ENCODE measurements at places on chromosomes 7 and 10. TPM values are rescaled to one million over a fixed set of nuclear protein-coding genes. Genes with fewer than 3 reads are reported as not detected.

- H3K36me3 ChIP-seq, result no peaks in the 10 kb centered on the region
- H3K4me1 ChIP-seq, result peaks cover 32% of the 10 kb centered on the region
- peak overlapping the region; percentile 77 for H3K27ac ChIP-seq
- no peak for DNase-seq
- H3K27me3 ChIP-seq, result no peaks in the 10 kb centered on the region
These were observed 99.2 kb downstream of the GRK5 start for GRCh38 chr10:119306514-119306951.

DNA sequence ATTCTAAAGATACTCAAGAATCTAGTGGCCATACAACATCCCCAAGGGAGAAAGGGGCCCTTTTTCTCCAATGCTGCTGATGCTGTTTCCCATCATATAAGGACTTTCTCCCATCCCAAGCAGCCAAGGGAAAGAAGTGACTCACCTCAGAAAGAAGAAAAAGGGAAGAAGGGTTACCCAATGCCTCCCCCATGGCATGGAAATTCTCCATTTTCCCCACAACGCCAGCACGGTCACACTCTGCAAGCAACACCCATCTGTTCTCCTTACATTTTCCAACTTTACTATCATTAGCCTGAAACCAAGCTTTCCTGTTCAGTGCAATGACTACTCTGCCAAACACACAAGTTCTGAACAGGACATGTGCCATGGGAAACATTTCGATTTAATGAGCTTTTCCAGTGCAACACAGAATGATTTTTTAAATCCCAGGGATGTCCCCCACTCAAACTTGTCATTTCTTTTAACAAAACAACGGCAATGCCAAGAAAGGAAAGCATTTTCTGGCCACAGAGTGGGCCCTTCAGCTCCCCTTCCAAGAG lies 67.9 kb downstream of the PTPRN2 start:
- no peak overlapping the region for H3K4me3 ChIP-seq
- no peaks in the 10 kb centered on the region for H3K36me3 ChIP-seq
- no peak overlapping the region for H3K27ac ChIP-seq
- DNase-seq, result no peak
- H3K4me1 ChIP-seq, result no peaks in the 10 kb centered on the region

The SEC31B gene
- 30.9 TPM for total RNA-seq

The LOXL4 gene
- 1.3 TPM for total RNA-seq

DNA sequence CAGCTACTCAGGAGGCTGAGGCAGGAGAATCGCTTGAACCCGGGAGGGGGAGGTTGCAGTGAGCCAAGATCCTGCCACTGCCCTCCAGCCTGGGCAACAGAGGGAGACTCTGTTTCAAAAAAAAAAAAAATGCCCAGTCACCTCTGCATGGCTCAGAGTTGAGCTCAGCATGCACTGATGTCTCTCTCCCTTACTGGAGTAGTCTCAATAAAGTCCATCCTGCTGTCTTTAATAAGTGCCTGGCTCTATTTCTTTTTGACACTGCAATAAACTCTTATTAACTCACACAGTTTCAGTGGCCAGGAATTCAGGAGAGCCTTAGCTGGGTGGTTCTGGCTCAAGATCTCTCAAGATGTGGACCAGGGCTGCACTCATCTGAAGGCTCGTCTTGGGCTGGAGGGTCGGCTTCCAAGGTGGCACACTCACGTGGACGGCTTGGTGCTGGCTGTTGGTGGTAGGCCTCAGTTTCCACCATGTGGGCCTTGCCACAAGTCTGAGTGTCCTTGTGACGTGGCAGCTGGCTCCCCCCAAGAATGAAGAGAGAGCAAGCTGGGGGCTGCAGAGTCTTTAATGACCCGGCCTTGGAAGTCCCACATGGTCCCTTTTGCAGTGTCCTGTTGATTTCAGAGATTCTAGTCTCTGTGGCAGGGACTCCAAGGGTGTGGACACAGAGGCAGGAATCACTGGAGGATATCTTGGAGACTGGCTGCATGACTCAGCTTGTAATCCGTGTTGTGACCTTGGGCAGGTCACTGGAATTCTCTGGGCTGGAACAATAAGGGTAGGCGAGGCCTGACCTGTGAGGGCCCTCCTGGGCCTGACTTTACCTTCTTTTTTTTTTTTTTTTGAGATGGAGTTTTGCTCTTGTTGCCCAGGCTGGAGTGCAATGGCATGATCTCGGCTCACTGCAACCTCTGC lies 85.9 kb upstream of the KMT2C start:
- DNase-seq, result no peak
- H3K36me3 ChIP-seq, result no peaks in the 10 kb centered on the region

The SEMA4G gene
- 29.4 TPM for total RNA-seq

DNA sequence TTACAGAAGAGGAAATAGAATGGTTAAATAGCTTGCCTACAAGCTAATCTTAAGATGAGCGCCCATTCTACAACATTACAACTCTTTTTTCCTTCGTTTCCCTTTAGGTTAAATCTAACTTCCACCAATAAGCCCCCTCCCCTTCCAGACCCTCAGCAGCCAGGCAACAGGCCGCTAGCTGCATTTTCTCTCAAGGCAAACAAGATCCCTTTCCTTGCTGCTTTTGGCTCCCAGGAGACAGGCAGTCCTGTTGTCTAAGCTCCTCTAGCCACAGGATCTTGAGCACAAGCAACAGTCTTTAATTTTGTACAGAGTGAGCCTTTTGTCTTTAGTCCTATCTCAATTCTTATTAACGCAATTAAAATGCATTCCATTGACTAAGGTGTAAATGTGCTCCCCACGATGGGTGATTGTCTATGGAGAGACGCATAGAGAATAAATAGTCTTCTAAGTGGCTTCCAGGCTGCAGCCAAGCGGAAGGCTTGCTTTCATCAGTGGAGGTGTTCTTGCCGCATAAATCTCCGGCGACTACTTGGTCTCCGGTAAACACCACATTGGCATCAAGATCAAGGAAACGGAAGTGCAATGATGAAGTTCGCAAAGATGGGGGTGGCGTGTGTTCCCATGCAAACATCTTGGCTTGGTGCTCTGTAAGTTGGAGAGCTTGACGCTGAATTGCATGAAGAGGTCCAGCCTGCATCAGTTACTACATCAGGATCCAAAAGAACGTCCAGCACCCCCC lies 181.9 kb upstream of the LYZL2 start:
- no peaks in the 10 kb centered on the region for H3K36me3 ChIP-seq
- no peaks in the 10 kb centered on the region for H3K27me3 ChIP-seq
- peaks cover 8% of the 10 kb centered on the region for H3K4me1 ChIP-seq
- H3K4me3 ChIP-seq, result no peak overlapping the region
- DNase-seq, result no peak

Measured in HCT116 (cell line).